ENCODE measurements at places on chromosomes 2 and 18. TPM values are rescaled to one million over a fixed set of nuclear protein-coding genes. Genes with fewer than 3 reads are reported as not detected.

- peak; percentile 40 for DNase-seq
Observed at GRCh38 chr2:73494031-73494430, 108.4 kb downstream of the ALMS1 start.

- DNase-seq: no peak
Observed at GRCh38 chr2:69765096-69765380, 23.1 kb downstream of the ANXA4 start.

- peak; percentile 50 for DNase-seq
Observed at GRCh38 chr2:109607766-109608165, 6.0 kb downstream of the SEPTIN10 start.

- DNase-seq: no peak
Observed at GRCh38 chr2:33121925-33122324, 175.2 kb downstream of the LTBP1 start.

DNA sequence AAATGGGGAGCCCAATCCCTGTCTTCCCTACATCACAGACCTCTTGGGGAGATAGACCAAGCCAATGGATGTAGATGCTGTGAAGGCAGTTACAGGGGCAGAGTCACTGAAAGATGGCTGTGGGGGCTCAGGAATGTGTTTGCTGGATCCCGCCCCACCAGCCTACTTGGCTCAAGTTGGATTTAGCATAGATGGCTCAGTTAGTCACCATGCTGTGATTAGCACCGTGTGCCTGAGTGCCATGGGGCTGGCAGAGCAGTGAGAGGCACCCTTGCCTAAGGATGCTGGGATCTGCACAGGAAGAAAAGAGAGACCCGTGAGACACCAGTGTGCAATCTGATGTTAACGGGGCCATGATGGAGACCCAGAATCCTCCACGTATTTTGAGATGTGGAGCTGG, 228.3 kb downstream of the DYSF start:
- DNase-seq: no peak

GRCh38 chr2:38601463-38602135, 1.1 kb downstream of the HNRNPLL start:
- peak; percentile 39 for DNase-seq

GRCh38 chr18:80033181-80034067, 810 bp upstream of the RBFA start:
- DNase-seq: peak; percentile 44

DNA sequence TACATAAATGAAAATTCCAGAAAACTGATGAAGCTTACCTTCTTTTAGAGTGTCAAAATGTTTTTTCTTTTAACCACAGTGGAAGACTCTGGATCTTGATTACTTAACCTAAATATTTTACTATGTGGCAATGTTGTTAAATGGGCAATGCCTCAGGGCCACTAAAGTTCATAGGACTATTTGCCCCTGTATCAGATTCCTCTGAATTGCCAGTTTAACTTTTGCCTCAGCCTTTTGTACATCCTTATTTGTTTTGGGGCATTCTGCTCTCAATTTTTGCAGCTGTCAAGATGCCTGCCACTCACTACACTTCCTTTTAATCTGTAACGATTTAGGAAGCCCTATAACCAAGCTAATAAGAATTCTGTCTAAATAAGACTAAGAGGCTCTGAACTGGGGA, 31.7 kb upstream of the SERTAD2 start:
- DNase-seq: no peak

GRCh38 chr2:199572571-199572970, 114.8 kb upstream of the SATB2 start:
- no peak for DNase-seq

DNA sequence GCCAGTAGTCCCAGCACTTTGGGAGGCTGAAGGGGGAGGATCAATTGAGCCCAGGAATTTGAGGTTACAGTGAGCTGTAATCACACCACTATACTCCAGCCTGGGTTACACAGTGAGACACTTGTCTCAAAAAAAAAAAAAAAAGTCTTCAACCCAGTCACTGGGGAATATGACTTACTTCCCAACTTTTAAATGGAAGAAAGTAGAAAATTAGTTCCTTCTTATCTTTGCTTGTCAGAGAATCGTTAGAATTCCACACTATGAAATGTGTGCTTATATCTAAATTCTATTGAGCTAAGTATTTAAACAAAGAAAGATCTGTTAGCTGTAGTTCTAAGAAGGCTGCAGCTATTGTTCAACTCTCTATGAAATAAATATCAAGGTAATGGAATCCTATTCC, 22.4 kb downstream of the DYNC2LI1 start:
- DNase-seq: no peak

The TUBB8B gene
- not detected for total RNA-seq

The ACOXL gene
- total RNA-seq: not detected

The LRATD1 gene
- 0.28 TPM for total RNA-seq

The PCBP1 gene
- total RNA-seq: 33.6 TPM

Data from IMR-90 (cell line).